ENCODE measurements at places on chromosomes 12 and 14. TPM values are rescaled to one million over a fixed set of nuclear protein-coding genes. Genes with fewer than 3 reads are reported as not detected.

- H3K36me3 ChIP-seq = no peaks in the 10 kb centered on the region
- DNase-seq = no peak
- no peaks in the 10 kb centered on the region for H3K4me1 ChIP-seq
- H3K27me3 ChIP-seq = no peaks in the 10 kb centered on the region
These were observed 242.5 kb downstream of the SEC23A start for GRCh38 chr14:38860530-38860929.

DNA sequence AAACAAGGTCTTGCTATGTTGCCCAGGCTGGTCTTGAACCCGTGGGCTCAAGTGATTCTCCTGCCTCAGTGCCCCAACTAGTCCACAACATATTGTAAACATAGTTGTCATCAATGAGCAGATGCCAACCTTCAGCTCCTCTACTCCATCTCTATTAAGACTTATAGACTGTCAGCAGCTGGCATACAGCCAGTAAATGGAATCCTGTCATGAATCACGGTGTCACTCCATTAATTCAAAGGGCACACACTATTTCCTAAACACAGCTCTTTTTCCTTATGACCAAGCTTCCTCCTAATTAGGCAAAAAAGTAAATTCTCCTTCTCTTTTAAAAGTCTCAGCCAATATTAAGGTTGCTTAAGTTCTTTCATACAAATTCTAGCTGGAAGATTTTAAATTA is 111.2 kb downstream of the ITPR2 start:
- no peaks in the 10 kb centered on the region for H3K4me1 ChIP-seq
- no peak for DNase-seq
- H3K27ac ChIP-seq = no peak overlapping the region
- H3K36me3 ChIP-seq = no peaks in the 10 kb centered on the region
- no peak overlapping the region for H3K4me3 ChIP-seq
- H3K27me3 ChIP-seq = no peaks in the 10 kb centered on the region

GRCh38 chr12:99024870-99025269 is 379.8 kb downstream of the APAF1 start:
- H3K4me3 ChIP-seq = no peak overlapping the region
- no peak for DNase-seq
- H3K36me3 ChIP-seq = no peaks in the 10 kb centered on the region
- no peak overlapping the region for H3K27ac ChIP-seq
- H3K4me1 ChIP-seq = no peaks in the 10 kb centered on the region
- H3K27me3 ChIP-seq = no peaks in the 10 kb centered on the region

DNA sequence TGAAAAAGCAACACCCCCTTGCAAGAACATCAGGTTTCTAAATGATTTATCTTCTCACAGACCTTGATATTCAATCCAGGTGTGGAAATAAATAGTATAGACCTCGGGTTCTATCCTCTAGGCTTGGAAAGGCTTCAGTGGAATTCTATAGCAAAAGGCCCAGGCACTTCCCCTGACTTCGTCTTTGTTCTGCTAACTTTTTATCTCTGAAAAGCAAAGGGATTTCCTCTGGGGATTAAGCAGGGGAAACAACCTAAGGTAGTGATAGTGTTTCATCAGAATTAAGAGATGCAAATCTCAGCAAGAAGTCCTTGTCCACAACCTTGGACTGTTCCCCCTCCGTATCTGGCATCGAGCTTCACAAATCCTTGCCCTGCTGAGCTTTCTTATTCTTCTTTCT is 59.5 kb upstream of the DUSP6 start:
- no peak for DNase-seq
- H3K36me3 ChIP-seq = no peaks in the 10 kb centered on the region
- H3K4me1 ChIP-seq = no peaks in the 10 kb centered on the region
- no peak overlapping the region for H3K4me3 ChIP-seq

GRCh38 chr14:30907659-30908057 is 33.3 kb downstream of the COCH start:
- H3K4me3 ChIP-seq = no peak overlapping the region
- H3K27ac ChIP-seq = no peak overlapping the region
- DNase-seq = no peak
- H3K36me3 ChIP-seq = no peaks in the 10 kb centered on the region

GRCh38 chr14:94458558-94459205 is 6.1 kb upstream of the SERPINA11 start:
- H3K4me3 ChIP-seq = no peak overlapping the region
- no peaks in the 10 kb centered on the region for H3K27me3 ChIP-seq
- H3K36me3 ChIP-seq = no peaks in the 10 kb centered on the region
- no peak overlapping the region for H3K27ac ChIP-seq
- no peak for DNase-seq
- H3K4me1 ChIP-seq = no peaks in the 10 kb centered on the region

- H3K36me3 ChIP-seq = no peaks in the 10 kb centered on the region
- DNase-seq = no peak
- no peaks in the 10 kb centered on the region for H3K4me1 ChIP-seq
- H3K27me3 ChIP-seq = no peaks in the 10 kb centered on the region
- no peak overlapping the region for H3K4me3 ChIP-seq
- no peak overlapping the region for H3K27ac ChIP-seq
These were observed 20.8 kb downstream of the SH2B3 start for GRCh38 chr12:111426344-111427185.

DNA sequence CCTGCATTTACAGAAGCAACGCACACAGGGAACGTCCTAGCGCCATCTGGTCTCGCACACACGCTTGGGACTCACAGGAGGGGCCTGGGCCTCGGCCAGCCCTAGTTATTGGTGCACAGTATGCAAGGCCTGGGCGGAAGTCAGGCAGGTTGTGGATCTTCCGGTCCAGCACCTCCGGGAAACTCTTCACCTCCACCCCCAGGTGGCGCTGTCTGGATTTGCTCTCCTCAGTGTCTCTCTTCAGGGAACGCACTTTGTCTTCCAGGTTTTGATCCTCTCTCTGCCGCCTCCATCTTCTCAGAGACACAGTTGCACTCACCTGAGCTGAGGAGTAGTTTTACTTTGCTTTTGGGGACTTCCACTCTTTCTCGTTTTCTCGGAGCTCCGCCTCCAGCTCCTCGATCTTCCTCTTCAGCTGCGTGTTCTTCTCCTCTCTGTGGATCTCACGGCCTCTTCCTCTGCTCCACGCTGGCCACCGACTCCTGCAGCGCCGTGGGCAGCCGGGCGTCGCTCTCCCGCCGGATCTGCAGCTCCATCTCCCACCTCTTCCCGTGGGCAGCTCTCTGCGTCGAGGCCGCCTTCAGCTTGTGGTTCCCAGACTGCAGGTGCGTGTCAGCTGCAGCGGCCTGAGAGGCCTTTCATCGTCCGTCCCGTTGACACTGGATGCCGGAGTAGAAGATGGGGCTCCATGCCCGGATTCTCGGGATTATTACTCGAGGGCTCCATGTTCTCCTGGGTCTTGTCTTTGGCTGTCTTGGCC is 933.8 kb downstream of the TMEM121 start:
- H3K36me3 ChIP-seq = no peaks in the 10 kb centered on the region
- no peak overlapping the region for H3K4me3 ChIP-seq
- H3K27me3 ChIP-seq = no peaks in the 10 kb centered on the region
- no peaks in the 10 kb centered on the region for H3K4me1 ChIP-seq

DNA sequence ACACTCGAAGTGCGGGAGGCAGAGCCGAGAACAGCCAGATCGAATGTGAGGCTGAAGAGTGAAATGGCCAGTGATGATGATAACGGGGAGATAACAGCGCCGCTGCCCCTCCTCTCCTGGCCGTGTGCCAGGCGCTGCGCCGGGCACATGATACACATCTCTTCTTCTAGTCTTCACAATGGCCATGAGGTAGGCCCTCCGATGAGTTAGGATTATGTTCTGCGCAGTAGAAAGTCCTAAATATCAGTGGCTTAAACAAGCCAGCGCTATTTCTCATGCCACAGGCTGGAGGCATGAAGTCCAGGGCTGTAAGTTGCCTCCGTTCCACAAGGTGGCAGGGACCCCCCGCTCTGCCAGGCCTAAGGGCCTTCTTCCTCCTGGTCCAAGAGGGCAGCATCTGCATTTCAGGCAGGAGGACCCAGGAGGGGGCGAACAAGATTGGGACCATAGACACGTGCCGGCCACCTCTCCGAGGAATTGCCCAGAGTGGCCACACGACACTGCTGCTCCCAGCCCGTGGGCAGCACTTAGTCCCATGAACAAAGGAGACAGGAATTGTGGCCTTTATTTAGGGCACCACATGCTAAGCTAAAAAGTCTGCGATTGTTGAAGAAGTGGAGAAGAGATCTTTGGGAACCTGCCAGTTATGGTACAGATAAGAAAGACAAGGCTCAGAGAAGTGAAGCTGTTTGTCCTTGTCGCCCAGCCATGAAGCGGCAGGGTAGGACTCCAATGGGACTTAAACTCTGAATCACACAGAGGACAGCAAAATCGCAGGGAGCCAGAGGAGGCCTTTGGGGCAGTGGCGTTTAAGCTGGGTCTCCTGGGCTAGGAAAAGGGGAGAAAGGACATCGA is 10.9 kb upstream of the HVCN1 start:
- DNase-seq = no peak
- no peak overlapping the region for H3K27ac ChIP-seq
- no peaks in the 10 kb centered on the region for H3K4me1 ChIP-seq
- no peaks in the 10 kb centered on the region for H3K27me3 ChIP-seq
- H3K4me3 ChIP-seq = no peak overlapping the region
- no peaks in the 10 kb centered on the region for H3K36me3 ChIP-seq

DNA sequence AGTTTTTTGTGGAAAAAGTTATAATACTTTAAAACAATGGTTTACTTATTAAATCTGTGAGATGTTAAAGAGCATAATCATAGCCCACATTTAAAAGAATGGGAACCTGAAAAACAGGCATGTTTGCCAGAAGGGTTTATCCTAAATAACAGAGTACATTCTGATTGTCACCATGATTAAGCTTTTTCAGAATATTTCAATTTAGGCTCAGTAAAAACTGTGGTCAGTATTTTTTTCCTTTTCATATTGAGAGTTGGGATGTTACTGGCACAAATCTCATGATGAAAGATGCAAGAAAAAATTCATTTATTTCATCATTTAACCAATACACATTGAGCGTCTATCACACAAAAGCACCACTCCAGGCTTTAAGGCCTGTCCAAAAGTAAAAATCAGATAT is 18.6 kb downstream of the EPS8 start:
- no peak for DNase-seq
- H3K4me3 ChIP-seq = no peak overlapping the region
- no peak overlapping the region for H3K27ac ChIP-seq
- H3K27me3 ChIP-seq = no peaks in the 10 kb centered on the region

- no peaks in the 10 kb centered on the region for H3K27me3 ChIP-seq
- no peaks in the 10 kb centered on the region for H3K36me3 ChIP-seq
- no peak for DNase-seq
- no peak overlapping the region for H3K27ac ChIP-seq
These were observed 120.1 kb upstream of the CCND2 start for GRCh38 chr12:4153343-4153892.

Gene CLEC2B
- 4.1 TPM for total RNA-seq

Gene RACGAP1
- total RNA-seq = 18.9 TPM

Gene TAS2R7
- not detected for total RNA-seq

Gene KRT77
- 0.57 TPM for total RNA-seq

Measured in prostate gland (tissue), 2 donors.